Activated naive CD4-positive, alpha-beta T cell treated with anti-CD3 and anti-CD28 coated beads, Interleukin-2, amount 50 U/mL, for 72 hours (primary cell): ENCODE measurements at places on chromosomes 6 and 20.
A peak's percentile ranks its signal among the peaks of the same experiment; 100 is the strongest.

- no peak for DNase-seq
These were observed 568.2 kb downstream of the HDGFL1 start for GRCh38 chr6:23137611-23138010.

GRCh38 chr6:156866220-156867015 is 89.2 kb downstream of the ARID1B start:
- no peak for DNase-seq

- no peak for DNase-seq
These were observed 544 bp downstream of the SMIM29 start for GRCh38 chr6:34248198-34248726.

GRCh38 chr20:41087777-41088176 is 49.6 kb upstream of the PLCG1 start:
- DNase-seq = no peak

DNA sequence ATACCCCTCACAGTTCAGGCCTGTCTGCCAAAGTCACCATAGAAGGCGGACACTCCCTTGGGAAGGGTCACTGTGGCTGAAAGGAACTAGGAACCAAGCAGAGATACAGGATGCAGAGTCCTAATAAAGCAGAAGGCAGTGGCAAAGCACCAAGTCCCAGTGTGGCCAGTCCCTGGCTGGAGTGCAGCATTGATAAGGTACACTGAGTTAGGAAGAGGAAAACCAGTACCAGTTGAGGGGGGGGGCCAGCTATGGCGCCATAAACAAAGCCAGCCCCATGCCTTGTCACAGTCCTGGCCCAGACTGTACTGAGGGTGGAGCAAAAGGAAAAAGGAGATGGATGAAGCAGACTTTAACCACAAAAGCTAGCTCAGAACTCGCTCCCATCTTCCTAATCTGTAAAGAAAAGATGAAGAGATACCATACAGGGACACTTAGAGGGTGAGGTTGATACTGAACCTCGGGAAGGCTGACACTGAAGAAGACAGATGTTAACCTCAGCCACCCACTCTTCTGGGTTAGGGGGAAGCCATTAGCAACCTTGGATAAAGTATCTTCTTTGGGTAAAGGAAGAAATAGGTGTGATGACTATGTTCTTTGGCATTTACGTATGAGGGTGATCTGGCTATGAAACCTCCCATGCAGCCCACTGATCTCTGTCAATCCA is 7.8 kb downstream of the ABHD12 start:
- no peak for DNase-seq

DNA sequence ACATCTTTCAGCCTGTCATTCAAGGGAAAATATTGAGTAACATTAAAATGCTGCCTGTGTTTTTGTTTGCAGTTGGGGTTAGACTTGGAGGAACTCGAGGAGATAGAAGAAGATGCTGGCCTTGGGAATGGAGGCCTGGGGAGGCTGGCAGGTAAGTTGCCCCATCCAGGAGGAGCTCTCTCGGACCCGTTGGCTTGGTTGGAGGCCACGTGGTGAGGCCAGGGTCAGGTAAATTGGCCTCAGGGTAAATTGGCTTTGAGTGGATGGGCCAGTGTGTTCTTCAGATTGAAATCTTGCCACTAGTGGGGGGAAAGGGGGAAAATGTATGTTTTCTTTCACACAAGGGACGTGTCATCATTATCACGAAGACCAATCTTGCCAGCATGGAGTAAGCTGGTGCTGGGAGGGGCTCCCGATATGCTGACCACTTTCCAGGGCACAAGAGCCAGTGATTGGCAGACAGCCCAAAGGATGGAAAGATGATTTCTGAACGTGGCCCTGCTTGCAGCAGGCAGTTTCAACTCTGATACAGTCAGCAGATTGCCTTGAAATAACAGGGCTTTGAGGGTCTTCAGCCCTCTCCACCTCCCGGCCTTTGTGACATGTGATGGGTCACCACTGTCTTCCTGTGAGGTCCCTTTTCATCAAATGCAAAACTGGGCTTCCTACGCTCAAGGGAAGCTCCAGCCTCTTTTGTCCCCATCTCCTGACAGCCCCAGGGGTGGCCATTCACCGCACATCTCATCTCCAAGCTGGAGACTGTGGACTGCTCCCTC is 21.4 kb downstream of the PYGB start:
- peak; percentile 48 for DNase-seq

DNA sequence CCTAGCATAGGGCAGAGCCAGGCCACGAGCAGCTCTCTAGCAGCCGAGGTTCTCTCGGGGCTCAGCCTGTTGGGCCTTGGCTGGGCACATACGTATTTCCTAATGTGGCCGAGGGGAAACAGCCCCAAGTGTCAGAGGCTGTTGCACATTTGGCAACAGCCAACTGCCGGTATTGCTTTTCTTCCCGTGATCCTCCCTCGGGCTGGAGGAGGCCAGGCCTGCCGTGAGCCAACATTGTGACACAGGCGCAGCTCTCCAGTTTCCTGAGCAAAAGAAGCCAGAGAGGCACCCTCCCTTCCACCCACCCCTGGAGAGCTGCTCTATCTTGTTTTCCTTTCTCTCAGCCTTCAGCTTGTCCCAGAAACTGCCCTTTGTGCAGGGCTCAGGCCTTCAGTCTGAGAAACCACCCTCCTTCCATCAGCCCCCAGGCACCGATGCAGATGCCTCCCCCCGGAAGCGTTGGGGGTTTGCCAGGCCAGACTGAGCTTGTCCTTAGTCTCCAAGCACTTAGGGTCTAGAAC is 5.1 kb upstream of the BPI start:
- no peak for DNase-seq

- no peak for DNase-seq
These were observed 404.1 kb downstream of the LMBRD1 start for GRCh38 chr6:69392745-69393144.

- no peak for DNase-seq
These were observed 33.4 kb upstream of the PRND start for GRCh38 chr20:4688305-4688704.

- DNase-seq = no peak
These were observed 74.4 kb downstream of the HDGFL1 start for GRCh38 chr6:22643780-22644179.

- DNase-seq = no peak
These were observed 10.4 kb downstream of the OPN5 start for GRCh38 chr6:47792216-47792733.

DNA sequence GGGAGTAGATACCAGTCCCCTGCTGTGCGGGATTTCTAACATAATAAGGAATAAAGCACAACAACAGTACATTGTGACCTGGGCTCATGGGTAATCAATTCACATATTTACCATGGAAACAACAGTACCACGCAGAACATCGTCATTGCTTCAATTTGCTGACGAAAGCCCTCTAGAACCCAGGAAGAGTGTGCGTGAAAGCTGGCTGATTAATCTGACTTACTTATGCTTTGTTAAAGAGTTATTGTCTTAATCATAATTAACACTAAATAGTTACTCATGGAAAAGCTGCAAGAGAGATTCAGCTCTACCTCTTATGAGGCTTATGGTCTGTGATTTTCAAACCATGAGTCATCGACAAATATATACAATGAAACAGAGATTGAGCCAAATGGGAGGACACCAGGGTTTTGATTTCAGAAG is 644.3 kb upstream of the AGPAT4 start:
- DNase-seq = no peak

DNA sequence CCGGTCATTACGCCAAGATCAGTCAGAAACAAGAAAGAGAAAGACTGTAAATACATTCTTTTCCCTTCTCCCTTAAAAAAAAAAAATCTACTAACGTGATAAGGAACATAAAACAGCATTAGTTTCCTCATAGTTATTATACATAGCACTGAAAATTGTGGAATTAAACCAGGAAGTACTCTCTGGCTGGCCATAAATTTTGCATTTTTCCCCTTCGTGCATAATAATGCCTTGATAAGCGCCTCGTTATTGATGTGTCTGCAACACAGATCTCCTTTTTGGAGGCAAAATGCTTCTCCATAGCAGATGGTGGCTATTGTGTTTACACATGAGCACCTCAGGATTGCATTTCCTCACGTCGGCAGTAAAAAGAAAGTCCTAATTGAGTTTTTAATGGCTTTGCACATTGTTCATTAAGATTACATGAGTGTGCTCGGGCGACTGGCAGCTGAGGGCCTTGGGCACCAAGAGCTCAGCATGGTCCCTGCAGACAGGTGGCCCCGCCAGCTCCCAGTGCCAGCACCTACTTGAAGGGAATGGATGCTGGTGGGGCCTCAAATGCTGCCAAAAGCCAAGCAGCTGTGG is 394.5 kb downstream of the PTPRT start:
- no peak for DNase-seq

DNA sequence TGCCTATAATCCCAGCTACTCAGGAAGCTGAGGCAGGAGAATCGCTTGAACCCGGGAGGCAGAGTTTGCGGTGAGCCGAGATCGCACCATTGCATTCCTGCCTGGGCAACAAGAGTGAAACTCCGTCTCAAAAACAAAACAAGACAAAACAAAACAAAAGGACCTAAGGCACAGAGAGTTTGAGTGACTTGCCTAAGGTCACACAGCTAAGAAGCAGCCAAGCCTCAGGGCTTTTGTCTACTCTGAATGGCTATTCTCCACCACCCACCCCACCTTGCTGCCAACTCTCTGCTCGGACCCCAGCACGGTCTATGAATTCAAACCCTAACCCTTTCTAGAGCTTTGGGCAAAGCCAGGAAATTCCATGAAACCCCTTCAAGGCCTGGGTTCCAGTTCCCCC is 19.1 kb upstream of the TTPAL start:
- DNase-seq = no peak

DNA sequence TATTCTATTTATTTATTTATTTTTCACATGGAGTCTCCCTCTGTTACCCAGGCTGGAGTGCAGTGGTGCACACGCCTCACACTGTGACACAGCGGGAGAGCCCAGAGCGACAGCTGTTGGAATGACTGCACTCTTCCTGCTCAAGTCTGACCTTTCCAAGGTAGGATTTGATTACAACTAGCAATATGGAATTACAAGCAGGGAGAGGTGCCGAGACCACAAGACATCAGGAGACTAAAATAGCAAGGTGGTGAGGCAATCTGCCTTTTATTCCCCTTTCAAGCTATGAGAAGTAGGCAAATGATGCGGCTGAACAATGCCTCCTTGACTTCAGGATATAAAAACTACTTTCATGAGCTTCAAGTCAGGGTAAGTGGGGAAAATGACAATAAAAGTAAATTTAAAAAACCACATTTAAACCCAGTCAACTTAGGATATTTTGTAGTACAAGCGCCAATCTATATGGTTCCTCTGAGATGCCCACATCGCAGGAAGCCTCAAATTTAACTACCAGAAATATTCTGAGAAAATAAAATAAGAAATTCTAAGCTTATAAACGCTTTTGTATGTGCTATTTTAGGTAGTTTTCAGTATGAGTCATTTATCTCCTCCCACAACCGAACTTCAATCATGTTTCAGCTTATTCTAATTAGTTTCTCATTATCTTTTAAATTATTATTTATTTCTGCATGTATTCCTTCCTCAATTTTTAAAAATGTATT is 146.9 kb upstream of the SGK1 start:
- DNase-seq = no peak

GRCh38 chr6:163667372-163668060 is 253.0 kb downstream of the QKI start:
- no peak for DNase-seq

- no peak for DNase-seq
These were observed 83.6 kb upstream of the ENPP5 start for GRCh38 chr6:46254331-46254730.

- DNase-seq = no peak
These were observed 18.9 kb downstream of the WRNIP1 start for GRCh38 chr6:2784061-2784460.

DNA sequence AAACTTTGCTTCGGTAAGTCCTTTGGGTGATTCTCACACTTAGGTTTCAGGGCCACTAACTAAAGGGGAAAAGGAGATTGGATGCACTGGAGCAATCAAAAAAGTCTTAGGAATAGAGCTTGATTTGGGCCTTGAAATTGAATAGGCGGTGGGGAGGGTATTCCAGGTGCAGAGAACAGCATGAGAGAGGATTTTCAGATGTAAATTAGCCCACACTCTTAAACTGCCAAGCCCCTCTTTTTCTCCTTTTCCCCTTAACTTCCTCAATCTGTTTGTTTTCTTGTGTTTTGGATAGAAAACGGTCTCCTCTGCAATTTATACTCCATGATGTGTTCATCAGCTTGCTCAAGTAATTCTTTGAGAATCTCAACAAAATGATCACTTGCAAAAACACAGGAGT is 62.1 kb upstream of the RIPOR2 start:
- DNase-seq = no peak

GRCh38 chr6:169145496-169145895 is 108.2 kb downstream of the THBS2 start:
- DNase-seq = no peak

- DNase-seq = no peak
These were observed 278.5 kb upstream of the MAN1A1 start for GRCh38 chr6:119627908-119628669.

GRCh38 chr20:61559706-61560315 is 307.8 kb downstream of the CDH4 start:
- no peak for DNase-seq

DNA sequence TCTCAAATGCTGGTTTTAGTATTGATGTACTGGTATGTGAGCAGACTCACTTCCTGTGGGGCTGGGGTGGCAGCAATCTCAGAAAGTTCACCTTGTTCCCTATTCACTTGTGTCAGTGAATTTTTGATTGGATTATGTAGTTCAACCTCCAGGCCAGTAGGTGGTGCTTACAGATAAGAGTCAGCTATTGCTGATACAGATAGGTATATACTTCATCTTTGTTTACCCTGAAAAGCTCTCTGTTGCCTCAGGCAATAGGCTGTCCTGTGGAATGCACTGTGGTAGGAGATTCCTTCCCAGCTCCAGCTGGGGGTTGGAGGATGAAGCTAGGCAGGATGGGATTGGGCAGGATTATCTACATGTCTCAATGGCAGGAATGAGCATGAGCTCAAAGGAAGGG is 851.2 kb upstream of the EYS start:
- no peak for DNase-seq

DNA sequence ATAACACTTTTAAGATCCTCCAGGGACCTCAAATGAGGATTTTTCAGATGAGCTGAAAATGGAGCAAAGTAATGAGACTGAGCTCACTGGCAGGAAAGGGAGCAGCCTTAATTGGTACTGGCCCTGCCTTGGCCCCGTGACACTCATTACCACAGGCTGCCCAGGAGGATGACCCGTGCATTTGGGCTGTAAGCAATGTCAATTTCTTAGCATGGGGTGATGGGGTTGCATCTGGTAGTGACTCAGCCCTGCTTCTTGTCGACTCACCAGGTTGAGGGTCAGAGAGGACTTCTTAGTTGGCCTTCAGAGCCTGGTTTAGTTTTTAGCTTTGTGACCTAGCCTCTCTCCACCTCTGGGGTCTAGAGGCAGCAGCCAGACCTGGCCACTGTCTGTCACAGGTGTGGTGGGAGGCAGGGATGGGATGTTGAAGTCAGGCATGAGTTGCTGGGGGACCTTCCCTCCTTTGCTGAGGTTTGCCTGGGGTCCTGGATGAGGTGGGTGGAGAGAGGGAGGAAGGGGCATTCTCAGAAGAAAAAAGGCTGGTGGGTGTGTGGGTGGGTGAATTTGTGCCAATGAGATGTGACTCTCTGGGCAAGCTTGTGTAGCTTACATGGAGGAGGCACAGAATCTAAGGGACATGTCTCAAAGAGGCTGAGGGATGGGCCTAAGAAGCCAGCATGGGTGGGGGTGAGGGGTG is 25.9 kb upstream of the EPB41L1 start:
- DNase-seq = no peak

- no peak for DNase-seq
These were observed 611.2 kb downstream of the UTRN start for GRCh38 chr6:144896289-144896688.

GRCh38 chr6:26554697-26555504 is 16.7 kb downstream of the HMGN4 start:
- DNase-seq = peak; percentile 61

- no peak for DNase-seq
These were observed 21.9 kb downstream of the CD40 start for GRCh38 chr20:46139908-46140482.

GRCh38 chr20:13017235-13017634 is 8.5 kb downstream of the SPTLC3 start:
- no peak for DNase-seq
